ENCODE measurements at places on chromosomes 3 and 15.

- no peak for DNase-seq
These were observed 14.2 kb downstream of the RAB8B start for GRCh38 chr15:63203451-63204090.

GRCh38 chr3:31055757-31056156 lies 161.3 kb upstream of the GADL1 start:
- no peak for DNase-seq

- DNase-seq, result peak; percentile 49
These were observed 9.6 kb upstream of the TAGLN3 start for GRCh38 chr3:111989061-111989678.

DNA sequence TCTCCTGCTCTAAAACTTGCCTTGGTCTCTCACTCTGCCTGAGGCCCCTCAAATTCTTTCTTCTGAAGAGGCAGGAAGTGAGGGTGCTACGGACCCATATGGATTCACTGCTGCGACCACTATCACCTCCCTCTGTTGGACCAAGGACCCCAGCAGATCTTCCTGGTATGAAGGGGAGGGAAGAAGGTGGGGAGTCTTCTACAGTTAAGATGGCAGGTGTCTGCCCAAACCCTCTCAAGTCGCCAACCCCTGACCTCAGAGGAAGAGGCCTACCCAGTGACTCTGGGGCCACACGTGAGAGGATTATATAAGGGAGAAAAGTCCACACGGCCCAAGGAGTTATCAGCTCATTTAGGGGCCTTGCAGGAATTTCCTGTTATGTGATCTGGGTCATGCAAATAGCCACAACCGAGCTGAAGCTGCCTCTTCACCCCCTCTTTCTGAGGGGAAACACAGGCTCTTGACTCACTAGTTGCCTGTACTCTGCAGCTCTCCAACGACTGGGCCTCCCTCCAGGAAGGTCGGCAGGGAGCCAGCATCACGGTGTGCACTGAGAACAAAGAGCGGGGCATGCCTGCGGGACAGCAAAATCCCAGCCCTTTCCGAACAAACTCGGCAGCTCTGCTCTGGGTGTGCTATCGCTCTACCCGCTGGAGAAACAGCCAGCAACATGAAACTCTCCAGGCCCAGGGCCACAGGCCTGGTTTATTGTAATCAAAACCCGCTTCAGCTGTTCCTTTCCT lies 116.0 kb downstream of the XXYLT1 start:
- DNase-seq, result peak; percentile 65

GRCh38 chr3:49387721-49388120 lies 24.1 kb downstream of the RHOA start:
- no peak for DNase-seq

- DNase-seq, result no peak
These were observed 410.3 kb upstream of the TBL1XR1 start for GRCh38 chr3:177607589-177607988.

DNA sequence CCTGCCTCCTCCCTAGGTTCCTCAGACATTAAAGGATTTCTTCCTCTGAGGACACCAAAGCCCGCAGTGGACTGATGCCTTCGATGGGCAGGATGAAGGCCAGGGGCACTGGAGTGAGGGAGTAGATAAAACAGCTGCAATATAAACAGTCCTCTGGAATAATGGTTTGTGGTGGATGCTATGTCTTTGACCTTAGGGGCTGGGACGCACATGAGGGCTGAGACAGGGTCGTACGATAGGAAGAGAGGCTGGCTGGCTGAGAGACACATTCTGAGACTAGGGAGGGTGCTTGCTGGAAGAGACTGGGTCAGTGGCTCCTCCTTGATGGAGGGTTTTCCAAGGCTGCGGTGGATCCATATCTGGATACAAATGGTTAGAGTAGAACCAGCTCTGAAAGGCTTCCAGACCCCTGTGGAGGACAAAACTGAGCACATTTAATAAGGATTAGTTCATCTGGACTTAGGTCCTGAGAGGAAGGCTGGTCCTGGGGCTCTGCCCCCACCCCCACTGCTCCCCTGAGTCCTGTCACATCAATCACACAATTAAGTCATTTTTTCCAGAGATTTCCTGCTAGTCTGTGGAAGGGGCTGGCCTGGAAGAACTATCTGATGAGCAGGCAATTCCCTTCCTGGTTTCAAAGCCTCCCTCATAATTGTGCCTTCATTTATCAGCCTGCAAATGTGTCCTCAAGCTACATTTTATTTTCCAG lies 15.8 kb downstream of the TBC1D21 start:
- no peak for DNase-seq

DNA sequence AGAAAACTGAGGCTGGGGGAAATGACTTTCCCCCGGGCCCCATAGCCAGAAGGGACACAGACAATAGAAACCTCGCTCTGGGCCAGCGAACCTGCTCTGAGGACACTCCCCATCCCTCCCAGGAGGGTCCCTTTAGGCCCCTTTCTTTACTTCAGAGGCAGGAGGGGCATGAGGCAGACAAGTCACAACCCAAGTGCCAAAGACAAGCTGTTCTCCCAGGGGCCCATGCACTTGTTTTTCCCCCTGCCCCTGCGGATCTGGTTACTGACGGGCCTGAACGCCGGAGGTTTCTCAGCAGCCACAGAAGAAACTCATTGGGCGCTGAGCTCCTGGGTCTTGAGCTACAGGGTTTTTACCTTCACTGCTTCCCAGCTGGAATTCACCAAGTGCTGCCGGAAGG lies 9.8 kb downstream of the PGPEP1L start:
- no peak for DNase-seq

DNA sequence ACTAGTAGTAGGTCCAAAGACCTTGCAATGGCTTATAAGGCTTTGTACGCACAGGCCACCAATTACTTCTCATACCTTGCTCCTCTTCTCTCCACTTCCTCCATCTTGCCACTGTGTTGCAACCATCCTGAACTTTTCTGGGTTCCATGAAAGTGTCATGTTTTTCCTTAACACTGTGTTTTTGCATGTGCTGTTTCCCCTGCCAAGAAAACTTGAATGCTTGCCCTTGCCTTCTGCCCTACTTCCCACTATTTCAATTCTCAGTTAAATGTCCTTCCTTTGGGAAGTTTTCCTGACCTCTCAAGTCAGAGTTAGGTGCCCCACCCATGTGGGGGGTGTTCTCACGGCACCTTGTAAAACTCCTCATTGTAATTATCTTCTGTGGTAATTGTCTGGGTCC lies 182.8 kb downstream of the THRB start:
- no peak for DNase-seq

DNA sequence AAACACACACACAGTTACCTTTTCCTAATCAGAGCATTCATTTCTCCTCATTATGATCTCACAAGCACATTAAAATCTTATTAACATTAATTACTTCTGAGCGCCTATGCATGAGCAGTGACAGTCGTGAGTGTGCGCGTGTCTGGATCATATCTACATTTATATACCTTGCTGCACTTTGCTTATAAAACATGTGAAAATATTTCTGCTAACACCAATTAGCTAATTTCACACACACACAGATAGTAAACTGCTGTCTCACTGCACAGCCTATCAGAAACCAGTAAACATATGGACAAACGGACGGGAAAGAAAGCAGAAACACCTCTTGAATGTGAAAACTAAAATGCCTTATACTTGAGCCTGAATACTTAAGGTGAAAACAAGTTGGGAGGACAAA lies 64.8 kb downstream of the ZBTB20 start:
- DNase-seq, result no peak

DNA sequence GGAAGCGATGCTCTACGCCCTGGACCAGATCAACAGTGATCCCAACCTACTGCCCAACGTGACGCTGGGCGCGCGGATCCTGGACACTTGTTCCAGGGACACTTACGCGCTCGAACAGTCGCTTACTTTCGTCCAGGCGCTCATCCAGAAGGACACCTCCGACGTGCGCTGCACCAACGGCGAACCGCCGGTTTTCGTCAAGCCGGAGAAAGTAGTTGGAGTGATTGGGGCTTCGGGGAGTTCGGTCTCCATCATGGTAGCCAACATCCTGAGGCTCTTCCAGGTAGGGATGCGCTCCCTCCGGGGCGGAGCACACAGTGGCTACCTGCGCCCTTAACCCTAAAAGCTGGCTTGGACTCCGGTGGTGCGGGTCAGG lies 698 bp downstream of the GRM7 start:
- no peak for DNase-seq

DNA sequence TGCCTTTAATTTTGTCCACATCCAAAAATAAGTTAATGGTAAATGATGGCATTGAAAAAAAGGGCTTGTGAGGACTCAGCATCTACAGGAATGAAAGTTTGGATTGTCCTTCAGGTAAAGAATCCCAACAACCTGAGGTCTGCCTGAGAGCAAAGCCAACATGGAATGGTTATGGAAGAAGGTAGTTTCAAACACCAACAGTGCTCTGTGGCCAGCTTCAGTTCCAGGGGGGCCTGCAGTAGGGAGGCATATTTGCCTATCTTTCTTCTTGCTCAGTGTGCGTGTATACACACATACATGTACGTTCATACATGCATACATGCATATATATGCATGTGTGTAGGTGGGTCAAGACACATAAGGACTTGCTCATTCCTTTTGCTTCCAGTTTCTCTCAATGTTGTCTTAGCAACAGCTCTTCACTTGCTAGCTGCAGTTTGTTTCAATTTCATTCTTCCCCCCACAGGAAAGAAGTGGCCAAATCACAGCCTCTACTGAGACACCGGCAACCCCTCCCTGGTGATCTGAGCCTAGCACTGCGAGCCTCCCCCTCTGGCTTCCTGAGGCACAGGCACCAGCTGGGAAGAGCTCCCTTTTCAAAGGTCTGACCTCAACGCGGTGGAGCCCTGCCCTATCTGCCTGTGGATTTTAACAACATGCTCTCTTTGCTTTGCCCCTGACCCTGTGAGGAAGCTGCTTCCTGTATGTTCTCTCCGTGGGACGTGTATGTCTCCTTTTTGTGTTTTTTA lies 146.2 kb downstream of the KLF13 start:
- no peak for DNase-seq

GRCh38 chr3:133851266-133851906 lies 44.3 kb downstream of the RAB6B start:
- no peak for DNase-seq

GRCh38 chr3:156619376-156619775 lies 55.0 kb upstream of the TIPARP start:
- DNase-seq, result no peak

GRCh38 chr15:39083213-39083612 lies 497.7 kb upstream of the THBS1 start:
- no peak for DNase-seq

- no peak for DNase-seq
These were observed 23.6 kb upstream of the CAV3 start for GRCh38 chr3:8709801-8710507.

- DNase-seq, result no peak
These were observed 86.7 kb upstream of the ANKRD34C start for GRCh38 chr15:79195802-79196201.

GRCh38 chr3:172859041-172859440 lies 108.5 kb downstream of the ECT2 start:
- no peak for DNase-seq

GRCh38 chr3:15331072-15331605 lies 1.2 kb downstream of the SH3BP5 start:
- DNase-seq, result no peak

GRCh38 chr3:123335007-123335670 lies 113.8 kb downstream of the ADCY5 start:
- no peak for DNase-seq

DNA sequence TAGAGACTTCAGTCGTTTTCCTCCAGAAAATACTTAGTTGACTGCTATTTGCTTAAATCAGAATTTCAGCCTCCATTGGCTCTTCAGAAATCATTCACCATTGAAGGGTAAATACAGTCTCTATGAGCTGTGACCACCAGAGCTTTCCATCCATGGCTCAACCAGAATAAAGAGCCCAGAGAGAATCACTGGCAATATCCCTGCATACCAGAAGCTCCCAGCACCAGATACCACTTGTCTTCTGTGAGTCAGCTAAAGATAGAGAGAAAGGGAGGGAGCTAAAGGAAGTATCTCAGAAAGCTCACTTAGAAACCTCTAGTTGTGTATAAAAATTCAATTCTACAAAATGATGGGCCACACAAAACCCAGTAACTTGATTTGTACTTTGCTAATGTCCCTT lies 115.2 kb upstream of the TMCO5A start:
- DNase-seq, result no peak

DNA sequence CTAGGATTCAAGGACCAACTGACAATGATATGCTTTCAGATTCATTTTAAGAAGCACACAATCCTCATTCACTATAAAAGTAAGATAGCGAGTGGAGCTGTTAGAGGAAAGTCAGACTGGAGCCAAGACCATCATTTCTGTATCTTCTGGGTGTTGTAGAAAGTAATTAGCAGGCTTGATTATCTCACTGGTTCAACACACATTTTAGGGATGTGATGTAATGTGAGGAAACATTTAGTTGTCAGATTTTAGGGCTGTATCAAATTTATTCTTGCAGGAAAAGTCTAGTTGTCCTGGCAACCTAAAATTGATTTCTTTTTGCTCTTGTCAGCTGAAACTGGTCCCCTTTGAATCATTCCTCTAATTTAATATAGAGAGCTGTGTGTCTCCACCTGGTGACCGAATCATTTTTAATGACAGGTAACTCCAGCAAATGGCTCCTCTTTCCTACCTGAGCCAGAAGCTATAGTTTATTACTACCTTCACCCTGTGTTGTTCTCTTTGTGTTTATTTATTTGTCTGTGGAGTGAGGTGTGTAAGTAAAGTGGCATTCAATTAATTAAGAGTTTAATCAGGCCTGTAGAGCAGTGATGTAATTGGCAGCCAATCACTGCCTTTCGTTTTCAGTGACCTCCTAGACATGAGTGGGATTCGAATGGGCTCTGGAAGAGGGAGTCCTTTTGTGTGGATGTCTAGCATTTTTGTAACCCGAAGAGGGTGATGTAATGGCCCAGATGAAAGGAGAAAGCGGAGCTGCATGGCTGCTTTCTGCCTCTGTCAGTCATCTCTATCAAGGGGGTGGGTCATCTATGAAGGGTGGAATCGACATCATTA lies 125.8 kb downstream of the LPP start:
- DNase-seq, result no peak

DNA sequence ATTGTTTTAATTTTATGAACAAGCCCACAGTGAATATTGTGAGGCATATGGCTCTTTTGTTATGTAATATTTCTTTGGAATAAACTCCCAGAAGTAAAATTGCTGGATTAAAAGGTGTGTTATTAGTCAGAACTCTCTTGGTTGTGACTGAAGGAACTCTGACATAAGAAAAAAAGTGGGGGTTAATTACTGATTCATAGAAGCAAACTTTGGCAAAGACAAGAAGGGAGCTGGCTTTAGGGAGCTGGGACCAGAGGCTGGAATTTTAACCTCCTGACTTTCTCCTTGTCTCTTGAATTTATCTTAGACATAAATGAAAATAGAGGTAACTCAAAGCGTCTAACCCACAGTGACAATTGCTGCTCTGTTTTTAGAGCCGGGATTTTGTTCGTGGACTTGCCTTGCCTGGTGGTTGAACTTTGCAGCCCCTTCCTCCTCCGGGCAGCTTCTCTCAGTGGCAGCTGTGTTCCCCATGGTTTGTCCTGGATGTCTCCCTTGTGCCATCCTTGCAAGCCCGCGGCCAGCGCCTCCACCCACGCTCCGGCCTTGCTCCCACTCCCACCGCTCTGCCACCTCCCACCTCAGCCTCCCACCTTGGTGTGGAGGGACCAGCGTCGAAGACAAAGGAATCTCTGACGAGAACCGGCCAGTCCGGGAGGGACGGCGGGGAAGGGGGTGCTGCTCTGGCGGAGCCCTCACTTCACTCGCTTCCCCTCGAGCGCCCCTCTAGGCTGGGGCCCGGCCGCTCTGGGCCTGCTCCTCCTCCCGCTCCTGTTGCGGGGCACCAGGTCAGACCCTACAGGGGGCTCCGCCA lies 28.0 kb downstream of the ARHGAP31 start:
- DNase-seq, result no peak

GRCh38 chr3:49972656-49973055 lies 32.7 kb downstream of the RBM6 start:
- DNase-seq, result no peak

Data from stromal cell of bone marrow (primary cell).